ENCODE measurements at places on chromosomes 5 and 9.

DNA sequence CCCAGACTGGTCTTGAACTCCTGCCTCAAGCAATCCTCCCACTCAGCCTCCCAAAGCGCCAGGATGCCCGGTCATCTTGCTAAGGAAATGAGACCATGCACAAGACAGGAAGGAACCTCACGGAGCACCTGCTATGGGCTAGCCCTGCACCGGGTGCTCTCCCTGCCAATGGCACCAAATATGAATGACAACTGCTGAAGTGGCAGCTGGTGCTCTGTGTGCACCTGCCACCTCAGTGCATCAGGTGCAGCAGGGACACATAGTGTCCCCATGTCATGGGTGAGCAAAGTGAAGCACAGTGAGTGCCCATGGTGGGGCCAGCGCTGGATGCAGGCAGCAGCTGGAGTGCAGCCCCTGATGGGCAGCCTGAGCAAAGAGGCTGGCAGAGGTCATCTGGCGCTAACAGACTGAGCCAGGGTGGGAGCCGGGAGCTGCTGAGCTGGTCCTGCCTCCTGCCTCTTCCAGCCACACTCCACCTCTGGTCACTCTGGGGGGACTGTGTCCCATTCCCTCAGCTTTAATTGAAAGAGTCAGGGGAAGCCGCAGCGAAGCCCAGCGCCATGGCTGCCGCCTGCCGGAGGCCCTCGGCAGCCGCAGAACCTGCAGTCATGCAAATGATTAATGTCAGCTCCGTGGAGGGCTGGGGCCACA, 46.4 kb downstream of the BARX1 start:
- DNase-seq = no peak

GRCh38 chr5:32465076-32465475, 20.5 kb upstream of the ZFR start:
- DNase-seq = no peak

- no peak for DNase-seq
Observed at GRCh38 chr5:77871946-77872345, 95.8 kb upstream of the TBCA start.

- no peak for DNase-seq
Observed at GRCh38 chr9:136103651-136104487, 8.8 kb upstream of the NACC2 start.

GRCh38 chr9:29183971-29184370, 1610.7 kb upstream of the C9orf72 start:
- no peak for DNase-seq

DNA sequence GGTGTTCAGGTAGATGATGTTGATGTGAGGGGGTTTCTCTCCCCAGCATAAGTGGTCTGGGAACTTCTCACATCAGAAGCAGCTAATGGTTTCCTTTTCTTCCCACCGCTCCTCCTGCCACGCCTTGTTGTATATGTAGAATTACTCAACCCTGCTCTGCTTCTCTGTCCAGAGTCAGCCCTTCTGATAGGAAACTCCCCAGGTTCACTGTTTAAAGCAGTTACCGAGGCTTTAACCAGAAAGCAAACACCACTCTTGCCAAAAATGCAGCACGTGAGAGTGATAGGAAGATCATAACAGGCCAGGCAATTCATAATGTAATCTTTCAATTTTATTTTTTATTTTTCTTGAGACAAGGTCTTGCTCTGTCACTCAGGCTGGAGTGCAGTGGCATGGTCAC, 10.5 kb upstream of the TMEM252 start:
- DNase-seq = no peak

GRCh38 chr5:179791881-179792611, 1.7 kb upstream of the LTC4S start:
- no peak for DNase-seq

DNA sequence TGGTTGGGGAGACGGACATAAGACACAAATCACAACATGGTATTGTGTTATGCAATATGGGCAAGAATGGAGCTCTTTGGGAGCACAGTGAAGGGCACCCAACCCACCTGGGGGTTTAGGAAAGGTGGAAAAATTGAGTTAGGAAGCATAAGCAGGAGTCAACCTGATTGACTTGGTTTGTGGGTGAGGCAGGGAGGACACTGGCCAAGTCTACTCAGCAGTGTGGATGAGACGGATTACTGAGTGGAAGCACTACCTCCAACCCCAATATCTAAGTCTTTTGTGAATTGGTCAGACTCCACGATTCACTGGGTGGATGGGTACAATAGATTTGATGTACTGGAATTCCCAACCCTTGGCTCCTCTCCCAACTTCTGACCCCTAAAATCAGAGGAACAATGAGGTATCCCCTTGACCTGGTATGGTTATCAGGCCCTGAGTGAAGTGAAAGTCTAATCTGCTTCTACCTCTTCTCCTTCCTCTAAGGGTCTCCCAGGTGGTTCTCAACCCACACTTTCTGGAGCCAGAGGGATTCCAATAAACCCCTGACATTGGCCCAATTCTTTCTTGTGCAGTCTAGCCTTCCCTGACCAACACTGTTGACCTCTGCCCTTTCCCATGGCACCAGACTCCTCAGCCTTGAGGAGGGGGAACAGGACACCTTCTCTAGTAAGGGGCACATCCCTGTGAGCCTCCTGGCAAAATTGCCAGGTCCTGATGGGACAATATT, 5.2 kb downstream of the EGR1 start:
- DNase-seq = no peak

GRCh38 chr9:38732885-38733284, 13.0 kb upstream of the FAM240B start:
- no peak for DNase-seq

DNA sequence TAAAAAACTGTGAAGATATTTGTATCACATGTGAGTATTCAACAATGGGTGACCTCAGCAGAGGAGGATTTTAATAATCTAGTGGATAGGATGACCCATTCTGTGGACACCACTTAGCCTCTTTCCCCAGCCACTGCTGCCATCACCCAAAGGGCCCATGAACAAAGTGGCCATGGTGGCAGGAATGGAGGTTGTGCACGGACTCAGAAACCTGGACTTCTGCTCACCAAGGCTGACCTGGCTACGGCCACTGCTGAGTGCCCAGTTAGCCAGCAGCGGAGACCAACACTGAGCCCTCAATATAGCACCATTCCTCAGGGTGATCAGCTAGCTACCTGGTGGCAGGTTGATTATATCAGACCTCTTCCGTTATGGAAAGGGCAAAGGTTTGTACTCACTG, 1410.4 kb upstream of the CDH9 start:
- no peak for DNase-seq

DNA sequence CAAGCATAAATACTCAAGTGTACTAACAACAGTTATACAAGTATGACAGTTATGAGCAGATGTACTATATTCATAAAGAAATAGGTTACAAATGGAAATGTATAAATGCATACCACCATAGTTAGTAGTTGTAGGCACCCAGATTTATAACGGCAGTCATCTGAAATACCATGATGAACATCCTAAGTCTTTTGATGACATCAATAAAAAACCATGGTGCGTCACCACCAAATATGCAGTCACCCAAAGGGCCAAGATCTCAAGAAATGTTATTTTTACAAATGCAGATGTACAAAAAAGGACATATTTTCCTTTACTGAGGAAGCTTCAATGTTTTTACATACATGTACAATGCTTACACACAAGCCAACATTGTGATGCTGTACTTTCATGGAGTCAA, 70.8 kb upstream of the XPA start:
- DNase-seq = no peak

- no peak for DNase-seq
Observed at GRCh38 chr5:108898707-108899106, 151.0 kb downstream of the FER start.

DNA sequence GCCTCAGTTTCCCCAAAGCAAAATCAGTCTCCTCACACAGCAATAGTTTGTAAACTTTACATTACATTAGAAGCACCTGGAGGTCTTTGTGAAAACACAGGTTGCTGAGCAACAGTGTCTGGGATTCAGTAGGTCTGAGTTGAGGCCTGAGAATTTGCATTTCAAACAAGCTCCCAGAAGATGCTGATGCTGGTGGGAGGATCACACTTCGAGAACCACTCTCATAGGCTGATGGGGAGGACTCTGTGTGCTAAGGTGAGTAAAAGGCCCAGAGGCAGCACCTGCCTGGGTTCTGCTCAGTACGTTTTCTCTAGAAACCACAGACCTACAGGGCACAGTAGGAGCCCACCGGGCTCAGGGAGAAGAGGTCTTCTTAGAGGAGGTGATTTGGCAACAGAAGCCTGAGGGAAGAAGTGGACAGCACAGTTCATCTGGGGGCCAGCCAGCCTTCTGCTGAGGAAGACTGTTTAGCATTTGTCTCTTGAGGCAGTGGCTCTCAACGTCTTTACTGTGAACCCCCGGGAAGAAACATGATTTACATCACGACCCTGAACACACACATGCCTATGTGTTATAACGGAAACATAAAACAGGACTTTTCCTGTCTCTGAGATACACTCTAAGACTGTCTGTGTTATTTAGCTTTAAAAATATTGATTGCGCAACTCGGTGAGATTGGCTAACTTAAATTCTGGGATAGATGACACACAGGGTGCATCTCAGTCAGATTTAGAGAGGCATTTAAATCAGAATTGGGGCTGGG, 24.8 kb upstream of the DENND1A start:
- no peak for DNase-seq

DNA sequence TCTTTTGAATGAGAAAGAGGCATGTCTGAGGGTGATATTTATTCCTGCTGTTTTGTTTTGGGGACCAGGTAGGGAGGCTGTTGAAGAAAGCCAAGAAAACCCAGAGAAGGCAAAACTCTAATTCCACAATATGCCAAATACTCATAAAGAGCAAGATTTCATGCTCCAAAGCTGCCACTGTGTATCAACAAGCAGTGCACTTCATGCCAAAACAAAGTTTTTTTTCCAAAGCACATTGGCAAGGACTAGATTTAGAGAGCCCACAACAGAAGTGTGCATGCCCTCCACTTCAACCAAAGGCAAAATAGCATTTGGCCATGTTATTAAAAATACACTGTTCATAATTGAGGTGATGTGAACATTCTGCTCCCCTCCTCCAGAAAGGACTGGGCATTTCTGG, 229.9 kb downstream of the EBF1 start:
- DNase-seq = no peak

DNA sequence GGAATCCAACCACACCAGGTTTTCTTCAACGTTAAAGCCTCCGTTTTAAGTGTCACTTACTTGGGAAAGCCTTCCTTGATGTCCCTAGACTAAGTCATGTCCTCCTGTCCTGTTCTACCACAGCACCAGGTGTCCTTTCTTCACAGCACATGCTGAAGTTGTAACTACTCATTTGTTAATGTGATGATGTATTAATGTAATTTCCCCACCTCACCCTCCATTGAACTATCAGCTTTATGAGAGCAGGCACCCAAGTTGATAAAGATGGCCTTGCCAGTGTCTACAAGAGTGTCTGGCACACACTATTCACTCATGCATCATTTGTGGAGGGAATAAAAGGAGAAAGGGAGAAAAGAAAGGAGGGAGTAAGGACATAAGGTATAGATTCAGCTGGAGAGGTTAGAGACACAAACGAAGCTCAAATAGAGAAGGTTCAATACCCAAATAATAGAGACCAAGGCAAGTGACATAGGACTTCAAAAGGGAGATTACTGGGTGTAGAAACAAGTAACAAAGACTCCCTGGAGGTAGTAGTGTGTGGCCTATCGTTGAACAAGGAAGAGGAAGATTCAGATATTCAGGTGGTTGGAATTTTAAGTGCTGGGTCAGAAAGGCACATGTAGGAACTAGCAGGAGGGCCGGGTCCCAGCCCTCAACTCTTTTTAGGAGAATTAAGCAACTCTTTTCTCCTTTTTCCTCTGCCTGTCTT, 6.6 kb downstream of the ITK start:
- DNase-seq = no peak

DNA sequence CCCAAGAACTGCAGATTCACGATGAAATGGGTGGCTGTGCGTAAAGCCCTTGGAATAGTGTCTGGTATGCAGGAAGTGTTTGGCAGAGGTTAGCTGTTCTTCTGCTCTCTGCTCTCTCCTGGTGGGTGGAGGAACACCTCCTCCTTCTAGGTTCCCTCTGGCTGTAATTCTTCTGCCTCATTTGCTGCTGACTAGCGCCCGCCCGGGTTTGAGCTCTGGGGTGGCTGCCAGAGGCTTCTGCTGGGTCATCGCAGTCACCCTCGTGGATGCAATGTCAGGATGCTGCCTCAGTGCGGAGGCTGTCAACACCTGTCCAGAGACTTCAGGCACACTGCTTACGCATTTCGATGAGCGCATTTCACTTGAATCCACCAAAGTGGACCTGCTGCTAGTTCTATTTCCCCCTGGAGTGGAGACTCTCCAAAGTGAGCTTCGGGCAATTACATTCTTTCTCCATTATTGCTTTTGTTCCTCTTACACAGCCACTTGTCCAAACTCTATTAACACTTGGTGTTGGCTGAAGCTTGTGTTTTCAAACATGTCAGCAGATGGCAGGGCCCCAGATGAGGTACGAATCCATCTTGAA, 11.7 kb downstream of the DOCK2 start:
- no peak for DNase-seq

GRCh38 chr5:68395926-68396511, 180.5 kb downstream of the PIK3R1 start:
- DNase-seq = no peak

DNA sequence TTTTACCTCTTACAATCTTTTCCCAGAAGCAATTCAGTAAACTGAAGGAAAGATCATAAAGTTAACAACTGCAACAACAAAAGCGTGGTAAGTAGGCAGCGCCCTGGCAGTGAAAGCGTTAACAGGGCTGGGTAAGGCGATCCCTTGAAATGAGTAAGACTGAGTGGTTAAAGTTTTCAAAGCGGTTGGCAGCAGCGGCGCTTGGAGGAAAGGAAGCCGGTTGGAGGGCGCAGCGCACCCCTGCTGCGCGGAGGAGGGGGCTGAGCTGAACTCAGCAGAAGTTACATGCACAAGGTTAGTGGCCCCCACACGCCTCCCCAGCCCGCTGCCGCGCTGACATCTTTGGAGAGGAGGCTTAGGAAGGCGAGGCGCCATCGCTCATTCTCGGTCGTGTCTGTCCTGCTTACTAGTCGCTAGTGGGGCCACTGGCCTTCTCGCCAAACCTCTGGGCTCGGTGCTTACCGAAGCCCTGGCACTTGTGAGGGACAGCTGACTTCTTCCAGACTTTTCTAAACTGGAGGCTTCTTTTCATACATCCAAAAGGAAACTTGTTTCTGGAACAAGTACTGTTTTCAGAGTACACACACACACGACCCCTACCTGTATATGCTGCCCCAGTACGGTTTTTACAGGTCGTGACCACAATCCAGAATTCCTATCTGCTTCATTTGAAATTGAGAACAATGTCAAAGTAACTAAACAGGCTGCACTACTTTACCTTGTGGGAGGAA, at the start of gene SH3RF2:
SH3RF2 (plus strand) TSS at position 178 of the 731 bp plus-strand sequence. CDS start 1,351 bp downstream, outside the sequence.
- no peak for DNase-seq

- no peak for DNase-seq
Observed at GRCh38 chr5:54997081-54997480, 11.7 kb upstream of the ESM1 start.
